Omental fat pad (tissue), 4 donors: ENCODE measurements at places on chromosomes 1 and 21.

DNA sequence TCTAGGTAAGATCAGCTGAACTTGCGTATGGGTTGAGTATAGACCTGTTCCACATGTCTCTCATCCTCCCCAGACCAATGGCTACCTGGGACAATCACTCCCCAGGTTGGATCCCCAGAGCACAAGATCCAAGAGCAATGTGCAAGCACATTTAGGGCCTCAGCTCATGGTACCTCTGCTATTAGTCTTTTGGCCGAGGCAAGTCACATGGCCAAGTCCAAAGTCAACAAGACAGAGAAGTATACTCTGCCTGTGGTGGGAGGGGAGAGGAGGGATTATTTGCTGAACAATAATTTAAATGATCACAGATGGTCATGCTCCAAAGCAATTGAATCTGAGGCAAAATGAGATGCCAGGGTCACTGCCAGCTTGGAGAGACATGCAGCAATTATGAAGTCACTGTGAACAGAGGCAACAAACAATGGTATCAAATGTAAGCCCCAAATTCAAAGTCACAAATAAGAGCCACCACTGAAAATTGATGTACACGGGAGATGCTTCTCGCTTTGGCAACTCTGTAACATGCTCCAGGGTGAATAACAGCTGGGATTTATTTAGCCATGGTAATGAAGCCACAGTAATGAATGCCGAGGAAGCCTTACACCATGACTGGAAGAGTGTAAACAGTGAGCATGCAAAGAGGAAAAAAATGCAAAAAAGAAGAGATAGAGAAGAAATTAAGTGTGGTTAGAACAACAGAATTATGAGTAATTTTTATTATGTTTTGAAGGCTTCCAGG is 149.1 kb downstream of the ZNF281 start:
- DNase-seq, result no peak

DNA sequence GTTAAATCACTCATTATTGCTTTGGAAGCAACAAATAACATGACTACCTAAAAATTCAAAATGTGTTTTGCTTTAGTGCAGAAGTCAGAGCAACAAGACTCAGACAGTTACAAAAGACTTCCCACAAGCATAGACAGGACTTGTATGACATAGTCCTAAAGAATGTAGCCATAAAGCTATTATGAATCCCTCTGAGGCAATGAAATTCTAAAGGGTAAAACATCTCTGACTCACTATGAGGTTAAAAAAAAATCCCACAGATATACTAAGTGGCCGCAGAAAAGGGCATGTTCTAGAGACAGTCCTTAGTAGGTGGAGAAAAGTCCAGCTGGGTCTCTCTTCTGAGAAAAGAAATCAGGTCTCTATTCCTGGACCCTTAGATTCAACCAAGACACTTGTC is 4.9 kb downstream of the PRKAB2 start:
- no peak for DNase-seq

- DNase-seq, result no peak
Measured at GRCh38 chr1:235783148-235783776, 83.4 kb downstream of the LYST start.

- no peak for DNase-seq
Measured at GRCh38 chr21:25974964-25975363, 195.6 kb downstream of the APP start.

- DNase-seq, result no peak
Measured at GRCh38 chr1:225480825-225481434, 53.1 kb upstream of the LBR start.

DNA sequence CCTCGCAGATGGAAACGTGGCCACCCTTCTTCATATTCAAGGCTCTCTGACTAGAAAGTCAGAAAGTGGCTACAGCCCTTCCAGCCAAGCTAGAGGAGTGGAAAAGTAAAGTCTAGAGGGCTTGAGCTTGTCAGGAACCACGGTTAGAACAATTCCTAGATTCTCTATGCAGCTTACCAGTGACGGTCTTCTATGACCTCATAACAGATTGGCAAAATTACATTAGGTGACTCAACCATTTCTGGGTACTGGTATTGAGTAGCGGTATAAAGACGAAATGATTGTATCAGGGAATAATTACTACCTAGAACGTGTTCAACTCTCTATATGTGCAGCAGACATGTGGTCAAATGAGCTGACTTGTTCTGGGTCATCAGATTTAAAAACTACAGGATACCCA is 155.0 kb upstream of the RUNX1 start:
- no peak for DNase-seq

DNA sequence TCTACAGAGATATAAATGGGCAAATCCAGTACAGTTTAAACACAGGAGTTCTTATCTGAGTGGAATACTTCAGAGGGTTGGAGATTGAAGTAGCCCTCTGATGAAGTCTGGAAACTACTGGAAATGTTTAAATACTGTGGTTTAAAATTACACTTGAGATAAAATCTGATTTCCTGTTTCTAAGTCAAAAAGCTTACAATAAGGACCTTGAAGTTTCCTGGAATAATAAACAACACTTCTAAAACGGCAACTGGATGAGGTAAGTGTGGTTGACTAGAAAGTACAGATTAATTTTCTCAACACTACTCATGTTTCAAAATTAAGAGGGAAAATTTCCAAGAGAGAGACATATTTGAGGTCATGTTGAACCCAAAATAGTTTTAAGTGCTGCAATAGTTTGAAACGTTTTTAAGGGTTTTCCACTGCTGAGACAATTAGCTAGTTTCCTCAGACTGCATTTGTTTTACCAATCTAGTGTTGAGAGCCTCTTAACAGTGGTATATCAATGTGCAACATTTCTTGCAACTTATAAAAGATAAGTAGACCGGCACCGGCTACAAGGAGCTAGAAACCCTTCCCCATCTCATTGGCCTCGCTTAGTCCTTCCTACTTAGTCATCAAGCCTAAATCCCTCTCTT is 27.4 kb downstream of the KCNA3 start:
- DNase-seq, result no peak
